ENCODE measurements at places on chromosomes 1 and 21. TPM values are rescaled to one million over a fixed set of nuclear protein-coding genes. Genes with fewer than 3 reads are reported as not detected.

DNA sequence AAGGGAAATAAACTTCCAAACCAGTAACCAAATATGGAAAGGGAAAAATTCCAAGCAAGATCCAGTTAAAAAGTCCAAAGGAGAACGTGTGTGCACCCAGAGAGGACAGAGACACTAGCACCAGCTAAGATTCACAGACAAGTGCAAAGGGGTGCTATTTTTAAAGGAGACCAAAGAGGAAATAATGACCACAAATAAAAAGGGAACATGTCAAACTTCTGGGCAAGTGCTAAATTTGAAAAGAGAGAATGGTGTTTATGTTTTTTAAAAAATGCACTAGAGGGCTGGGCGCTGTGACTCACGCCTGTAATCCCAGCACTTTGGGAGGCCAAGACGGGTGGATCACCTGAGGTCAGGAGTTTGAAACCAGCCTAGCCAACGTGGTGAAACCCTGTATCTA, 8.6 kb downstream of the JAM2 start:
- DNase-seq = no peak

GRCh38 chr1:231020816-231021215, 19.2 kb downstream of the FAM89A start:
- no peak for DNase-seq

Gene TNFRSF8
- 0.82 TPM for total RNA-seq

- DNase-seq = no peak
Measured at GRCh38 chr1:234531151-234531635, 52.2 kb upstream of the TARBP1 start.

Gene PAQR7
- 8.3 TPM for total RNA-seq

Gene NIBAN1
- total RNA-seq = 12.8 TPM

GRCh38 chr1:74333244-74333643, 98.1 kb downstream of the TNNI3K start:
- no peak for DNase-seq

DNA sequence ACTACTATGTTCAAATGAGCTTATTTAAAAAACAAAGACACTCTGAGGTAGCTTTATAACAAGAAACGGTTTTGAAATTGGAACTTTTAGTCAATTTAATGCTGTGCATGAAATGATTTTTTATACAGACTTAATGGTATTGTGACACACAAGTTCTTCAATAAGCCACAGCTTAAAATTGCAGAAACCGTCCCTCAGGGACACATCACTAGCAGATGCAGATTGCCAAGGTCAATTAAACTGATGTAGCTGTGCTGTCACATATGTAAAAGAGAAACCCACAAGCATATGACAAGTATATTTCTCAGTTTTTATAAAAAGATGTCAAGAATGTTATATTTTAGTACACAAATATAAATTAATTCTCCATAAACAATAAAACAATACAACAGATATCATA, 366.9 kb downstream of the DPYD start:
- DNase-seq = no peak

Gene TBX19
- total RNA-seq = 1.1 TPM

GRCh38 chr1:165680303-165680702, 18.1 kb downstream of the ALDH9A1 start:
- no peak for DNase-seq

Gene KRTAP10-7
- total RNA-seq = not detected

Gene NBPF6
- 0.13 TPM for total RNA-seq

GRCh38 chr1:110091791-110092190, 20.5 kb upstream of the UBL4B start:
- DNase-seq = no peak
